GM04503 (cell line): ENCODE measurements at places on chromosomes 12 and 14.

DNA sequence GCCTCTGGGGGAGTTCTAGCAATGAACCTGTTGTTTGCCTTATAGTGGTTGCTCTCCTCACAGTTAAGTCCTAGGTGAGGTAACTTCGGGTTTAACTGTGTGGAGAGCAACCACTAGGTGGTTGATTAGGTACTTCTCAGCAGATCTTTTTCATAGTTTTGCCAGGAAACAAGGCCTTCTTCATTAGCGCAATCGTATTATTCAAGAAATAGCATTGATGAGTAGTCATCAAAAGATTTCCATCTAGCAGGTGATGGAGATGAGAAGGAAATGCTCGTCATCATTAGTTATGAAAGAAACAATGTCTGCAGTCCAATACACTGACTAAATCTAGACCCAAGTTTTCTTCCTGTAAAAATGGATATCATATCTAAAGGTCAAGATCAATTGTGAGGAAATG lies 923.3 kb downstream of the AACS start:
- DNase-seq: no peak

DNA sequence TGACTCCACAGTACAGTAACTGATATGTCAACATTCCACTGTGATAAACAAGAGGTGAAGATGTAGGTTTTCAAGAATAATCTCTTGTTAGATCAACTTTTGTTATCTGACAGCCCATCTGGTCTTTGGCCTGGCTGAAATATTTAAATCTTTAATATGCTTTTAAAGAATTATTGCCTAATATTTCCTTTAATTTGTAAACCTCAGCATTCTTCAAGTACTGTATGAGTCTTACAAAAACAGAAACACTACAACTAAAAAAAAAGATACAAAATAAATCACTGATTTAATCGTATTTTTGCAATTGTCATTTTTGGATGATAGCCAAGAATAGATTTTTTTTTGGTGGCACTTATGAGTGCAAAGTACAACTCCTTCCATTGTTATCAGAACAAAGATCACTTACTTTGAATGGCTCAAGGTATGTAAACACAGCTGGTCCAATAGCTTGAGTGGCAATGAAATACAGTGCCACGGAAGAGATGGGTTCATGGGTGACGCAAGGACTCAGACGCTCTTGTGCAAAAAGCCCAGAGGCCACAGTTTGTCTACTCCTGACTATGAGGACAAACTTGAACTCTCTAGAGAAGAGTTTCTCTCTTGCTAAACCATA lies 109.5 kb downstream of the PAX9 start:
- DNase-seq: no peak

DNA sequence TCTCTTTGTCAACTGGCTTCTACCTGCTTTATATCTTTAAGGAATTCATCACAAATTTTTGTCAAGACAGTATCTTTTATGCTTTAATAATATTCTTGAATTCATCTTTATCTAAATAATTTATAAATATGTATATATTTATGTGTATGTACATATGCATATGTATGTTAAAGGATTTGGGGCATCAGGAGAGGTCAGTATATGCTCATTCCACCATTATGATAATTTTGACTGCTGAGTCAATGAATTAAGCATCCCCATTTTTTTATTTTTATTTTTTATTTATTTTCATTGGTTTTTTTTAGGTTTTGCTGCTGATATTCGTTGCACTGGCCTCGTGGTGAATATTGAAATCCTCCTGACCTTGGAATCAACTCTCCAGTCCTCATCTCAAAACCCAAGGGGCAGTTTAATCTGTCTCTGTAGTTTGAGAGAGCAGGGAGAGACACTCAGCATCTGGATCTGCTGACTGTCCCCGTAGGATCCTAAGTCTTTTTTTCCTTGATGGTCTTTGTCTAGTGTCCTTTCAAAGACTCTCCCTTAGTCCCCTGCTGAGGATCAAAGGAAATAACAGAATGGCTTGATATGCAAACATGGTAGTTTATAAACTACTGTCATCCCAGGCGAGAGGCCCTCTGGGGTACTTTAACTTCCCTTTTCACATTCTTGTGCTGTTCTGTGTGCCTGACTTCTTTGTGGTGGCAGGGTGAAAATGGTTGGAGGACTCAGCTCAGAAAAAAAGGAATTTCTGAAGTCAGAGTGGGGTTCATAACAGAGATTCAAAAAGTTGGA lies 218.7 kb downstream of the DIO2 start:
- DNase-seq: no peak

GRCh38 chr12:115956659-115957058 lies 320.8 kb downstream of the MED13L start:
- no peak for DNase-seq

DNA sequence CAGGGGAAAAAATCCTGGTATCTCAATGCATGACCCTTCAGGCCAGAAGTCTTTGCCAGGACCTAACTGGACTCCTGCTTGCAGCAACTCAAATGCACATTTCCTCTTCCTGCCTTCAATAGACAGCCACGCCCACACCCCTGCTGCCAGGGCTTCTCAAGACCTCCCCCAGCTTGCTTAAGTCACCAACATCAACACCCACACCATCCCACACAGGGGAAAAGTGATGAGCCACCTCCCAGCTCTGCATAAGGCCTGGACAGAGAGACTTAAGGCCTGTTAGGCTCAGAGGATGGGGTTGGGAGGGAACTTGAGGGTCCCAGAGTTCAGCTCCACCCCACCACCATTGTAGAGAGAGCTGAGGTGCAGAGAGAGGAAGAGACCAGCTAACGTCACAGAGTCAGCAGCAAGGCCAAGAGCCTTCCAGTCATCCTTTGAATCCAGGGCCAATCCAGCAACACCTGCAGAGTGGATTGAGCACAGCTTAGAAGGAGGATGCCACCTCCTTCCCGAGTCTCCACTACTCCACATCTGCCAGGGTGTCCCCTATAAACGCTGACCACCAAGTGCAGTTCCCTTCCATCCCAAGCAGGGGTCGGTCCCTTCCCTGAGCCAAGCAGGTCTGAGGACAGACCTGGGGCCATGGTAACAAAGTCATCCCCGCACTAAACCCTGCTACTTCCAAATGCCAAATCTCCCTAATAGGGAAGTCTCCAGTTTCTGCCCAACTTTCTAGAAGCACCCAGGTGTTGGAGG lies 50.0 kb downstream of the KDM2B start:
- DNase-seq: no peak

GRCh38 chr12:105060715-105061378 lies 23.4 kb downstream of the ALDH1L2 start:
- no peak for DNase-seq
